Large intestine (tissue), 12 donors: ENCODE measurements at places on chromosomes 2 and 18. TPM values are rescaled to one million over a fixed set of nuclear protein-coding genes. Genes with fewer than 3 reads are reported as not detected.

The VWC2L gene
- polyA plus RNA-seq: 0.03 TPM

The SLC66A3 gene
- polyA plus RNA-seq: 13.3 TPM

The TDRD15 gene
- polyA plus RNA-seq: not detected

The ZEB2 gene
- polyA plus RNA-seq: 32.8 TPM

The PRSS56 gene
- not detected for polyA plus RNA-seq

The FEV gene
- 11.9 TPM for polyA plus RNA-seq

The HNMT gene
- polyA plus RNA-seq: 71.1 TPM

The GCG gene
- 83.8 TPM for polyA plus RNA-seq

The APLF gene
- polyA plus RNA-seq: 2.0 TPM
